Activated CD4-positive, alpha-beta T cell treated with anti-CD3 and anti-CD28 coated beads for 36 hours (primary cell): ENCODE measurements at places on chromosomes 1 and 21. TPM values are rescaled to one million over a fixed set of nuclear protein-coding genes. Genes with fewer than 3 reads are reported as not detected.

Gene NBPF4
- not detected for total RNA-seq

- peak; percentile 62 for DNase-seq
Observed at GRCh38 chr1:116766616-116767469, 12.6 kb downstream of the CD2 start.

Gene TSPAN1
- total RNA-seq, result not detected

- DNase-seq, result peak; percentile 52
Observed at GRCh38 chr1:156618853-156619581, at the start of gene HAPLN2. Gene HAPLN2 (plus strand): TSS chr1:156619415. CDS start chr1:156623491, 4,076 bp downstream.

GRCh38 chr1:2312160-2312514 lies 79.2 kb downstream of the MORN1 start:
- DNase-seq, result no peak
